ENCODE measurements at places on chromosomes 6 and 20.

DNA sequence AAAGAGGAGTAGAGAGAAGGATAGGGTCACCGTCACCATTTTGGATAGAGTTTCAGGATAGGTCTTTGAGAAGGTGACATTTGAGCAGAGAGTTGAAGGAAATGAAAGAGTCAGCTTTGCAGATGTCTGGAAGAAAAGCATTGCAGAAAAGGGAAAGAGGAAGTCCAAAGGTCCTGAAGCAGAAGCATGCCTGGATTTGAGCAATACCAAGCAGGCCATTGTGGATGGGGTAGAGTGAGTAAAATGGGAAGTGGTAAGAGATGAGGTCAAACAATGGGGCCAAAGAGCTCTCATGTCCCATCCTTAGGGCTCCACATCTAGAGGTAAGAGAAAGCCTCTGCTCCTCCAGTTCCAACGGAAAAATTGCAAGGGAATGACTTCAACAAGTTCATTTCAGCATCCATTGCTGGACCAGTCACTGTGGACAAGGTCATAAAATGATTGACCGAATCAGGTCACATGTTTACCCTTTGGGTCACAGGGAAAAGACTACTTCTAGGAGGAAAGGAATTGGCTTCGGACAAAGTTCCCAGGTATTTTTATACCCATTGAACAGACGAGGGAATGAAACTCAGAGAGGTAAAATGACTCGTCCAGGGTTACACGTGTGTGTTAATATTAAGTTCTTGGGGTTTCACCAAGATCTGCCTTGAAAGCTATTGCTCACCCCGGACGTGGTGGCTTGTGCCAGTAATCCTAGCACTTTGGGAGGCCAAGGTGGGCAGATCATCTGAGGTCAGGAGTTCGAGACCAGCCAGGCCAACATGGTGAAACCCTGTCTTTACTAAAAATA lies 6.6 kb upstream of the SAMHD1 start:
- DNase-seq: no peak

GRCh38 chr20:41690702-41691101 lies 72.5 kb upstream of the CHD6 start:
- no peak for DNase-seq

DNA sequence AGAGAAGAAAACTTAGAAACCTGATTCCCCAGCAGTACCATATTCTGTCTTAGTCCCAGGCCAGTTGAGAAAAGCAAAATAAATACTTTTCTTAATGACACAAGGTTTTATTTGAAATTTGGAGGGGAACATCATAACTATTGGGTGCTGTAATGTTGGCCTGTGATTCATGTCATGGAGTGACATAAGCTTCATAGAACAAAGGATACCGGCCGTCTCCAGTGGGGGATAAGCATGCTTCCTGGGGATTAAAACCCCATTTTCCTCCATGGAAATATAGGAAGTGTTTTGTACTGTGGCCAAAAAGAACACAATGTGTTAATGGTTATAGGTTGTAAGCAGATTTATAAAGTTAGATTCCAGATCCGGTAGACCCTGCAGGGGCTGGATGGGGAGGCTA lies 18.0 kb downstream of the MTHFD1L start:
- no peak for DNase-seq

DNA sequence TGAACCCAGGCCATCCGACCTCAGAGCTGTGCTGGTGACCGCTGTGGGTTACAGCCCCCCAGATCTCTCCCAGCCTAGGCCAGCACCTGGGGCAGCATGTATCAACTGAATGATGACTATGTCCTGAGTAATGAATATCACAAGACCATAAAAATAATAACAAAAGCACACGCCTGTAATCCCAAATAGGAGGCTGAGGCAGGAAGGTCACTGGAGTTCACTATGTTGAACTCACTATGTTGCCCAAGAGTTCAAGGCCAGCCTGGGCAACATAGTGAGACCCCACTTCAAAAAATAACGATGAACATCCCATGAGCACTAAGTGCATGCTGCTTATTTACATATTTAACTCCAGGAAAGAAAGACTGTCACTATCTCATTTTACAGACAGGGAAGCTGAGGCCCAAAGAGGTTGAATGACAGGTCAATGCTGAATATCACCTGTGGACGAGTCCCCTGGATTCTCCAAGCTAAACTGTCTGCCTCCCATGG lies 92.3 kb downstream of the NFATC2 start:
- no peak for DNase-seq

GRCh38 chr20:63546956-63547724 lies 409 bp downstream of the SRMS start:
- DNase-seq: no peak

- DNase-seq: no peak
Observed at GRCh38 chr20:17841751-17842215, 126.8 kb downstream of the SNX5 start.

- DNase-seq: no peak
Observed at GRCh38 chr6:72579865-72580264, 42.0 kb upstream of the KCNQ5 start.
